Stimulated activated CD4-positive, alpha-beta T cell treated with anti-CD3 and anti-CD28 coated beads, TNF-alpha, amount 100 ng/mL, for 1 hour (primary cell): ENCODE measurements at places on chromosomes 1 and 21.

DNA sequence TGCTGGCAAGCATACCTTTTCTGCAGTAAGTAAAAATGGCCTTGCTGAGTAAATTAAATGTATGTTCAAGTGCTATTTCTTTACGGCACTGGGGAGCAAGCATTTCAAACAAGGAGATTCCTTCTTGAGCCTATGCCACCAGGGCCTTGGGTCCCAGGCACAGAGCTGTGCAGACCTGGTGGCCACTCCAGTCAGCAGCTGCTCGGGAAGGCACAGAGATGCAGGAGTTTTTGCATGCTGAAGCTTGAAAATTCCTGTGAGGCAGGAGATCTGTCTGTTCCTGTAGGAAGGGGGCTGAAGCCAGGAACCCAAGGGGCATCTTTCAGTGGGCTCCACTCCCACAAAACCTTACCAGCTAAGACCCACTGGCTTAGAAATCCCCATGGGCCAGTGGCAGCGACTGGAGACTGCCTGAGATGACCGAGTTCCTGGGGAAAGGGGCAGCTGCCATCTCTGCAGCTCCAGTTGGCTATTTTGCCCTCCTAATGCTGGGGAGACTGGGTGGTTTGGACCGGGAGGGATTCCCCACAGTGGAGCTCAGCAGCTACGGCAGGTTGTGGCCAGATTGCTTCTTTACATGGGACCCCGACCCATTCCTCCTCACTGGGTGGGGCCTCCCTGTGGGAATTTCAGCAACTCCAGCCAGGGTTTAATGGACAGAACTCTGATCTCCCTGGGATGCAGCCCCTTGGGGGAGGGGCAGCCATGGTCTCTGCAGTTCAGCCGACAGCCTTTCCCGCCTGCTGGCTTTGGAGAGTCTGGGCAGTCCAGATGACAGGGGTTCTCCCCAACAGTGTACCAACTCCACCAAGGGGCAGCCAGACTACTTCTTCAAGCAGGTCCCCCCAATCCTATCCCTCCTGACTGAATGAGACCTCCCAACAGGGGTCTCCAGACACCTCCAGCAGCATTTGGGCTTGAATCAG is 8.4 kb upstream of the PGBD2 start:
- no peak for DNase-seq

DNA sequence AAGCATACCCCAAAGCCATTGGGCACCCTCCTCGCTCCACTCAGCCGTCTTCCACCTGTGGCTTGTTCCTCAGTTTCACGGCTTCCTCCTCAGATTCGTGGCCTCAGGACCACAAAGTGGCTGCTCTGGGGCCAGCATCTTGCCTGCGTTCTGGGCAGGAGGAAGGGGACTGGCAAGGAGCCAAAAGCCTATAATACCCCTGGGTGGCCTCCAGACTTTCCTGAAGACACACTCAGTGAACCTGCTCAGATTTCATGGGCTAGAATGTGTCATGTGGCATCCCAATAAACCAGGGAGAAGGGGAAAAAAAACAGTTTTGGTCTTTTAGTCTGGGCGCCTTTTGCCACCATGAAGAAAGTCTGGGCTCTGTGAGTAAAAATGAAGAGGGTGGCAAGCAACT is 62.0 kb downstream of the SDC3 start:
- DNase-seq, result no peak

DNA sequence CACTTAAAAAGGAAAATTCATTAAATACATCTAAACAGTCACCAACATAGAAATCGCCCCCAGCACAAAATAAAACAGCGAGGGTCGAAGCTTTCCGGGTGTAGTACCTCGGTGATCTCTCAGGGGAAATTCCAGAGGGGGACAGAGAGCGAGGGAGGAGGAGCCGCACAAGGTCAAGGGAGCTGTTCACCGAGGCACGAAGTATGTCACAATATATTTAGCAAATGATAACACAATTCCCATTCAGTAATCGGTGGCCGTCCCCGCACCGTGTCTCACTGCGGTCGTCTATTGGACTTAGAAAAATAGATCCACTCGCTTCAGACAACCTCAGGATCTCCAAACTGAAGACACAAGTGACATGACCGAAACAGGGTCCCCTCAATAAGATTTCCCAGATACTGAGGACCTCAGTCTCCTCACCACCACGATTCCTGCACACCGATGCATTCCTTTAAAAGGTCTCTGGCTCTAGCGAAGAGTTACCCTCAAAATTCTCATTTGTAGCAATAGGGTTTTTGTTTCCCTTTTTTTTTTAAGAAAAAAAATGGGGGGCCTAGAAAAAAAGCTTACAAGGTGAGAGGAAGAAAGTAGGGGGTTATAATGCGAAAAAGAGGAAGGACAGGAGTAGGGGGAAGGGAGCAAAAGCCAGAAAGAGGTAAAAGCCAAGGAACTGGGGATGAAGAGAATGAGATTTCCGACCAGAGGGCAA is 1.1 kb downstream of the LPGAT1 start:
- DNase-seq, result no peak

DNA sequence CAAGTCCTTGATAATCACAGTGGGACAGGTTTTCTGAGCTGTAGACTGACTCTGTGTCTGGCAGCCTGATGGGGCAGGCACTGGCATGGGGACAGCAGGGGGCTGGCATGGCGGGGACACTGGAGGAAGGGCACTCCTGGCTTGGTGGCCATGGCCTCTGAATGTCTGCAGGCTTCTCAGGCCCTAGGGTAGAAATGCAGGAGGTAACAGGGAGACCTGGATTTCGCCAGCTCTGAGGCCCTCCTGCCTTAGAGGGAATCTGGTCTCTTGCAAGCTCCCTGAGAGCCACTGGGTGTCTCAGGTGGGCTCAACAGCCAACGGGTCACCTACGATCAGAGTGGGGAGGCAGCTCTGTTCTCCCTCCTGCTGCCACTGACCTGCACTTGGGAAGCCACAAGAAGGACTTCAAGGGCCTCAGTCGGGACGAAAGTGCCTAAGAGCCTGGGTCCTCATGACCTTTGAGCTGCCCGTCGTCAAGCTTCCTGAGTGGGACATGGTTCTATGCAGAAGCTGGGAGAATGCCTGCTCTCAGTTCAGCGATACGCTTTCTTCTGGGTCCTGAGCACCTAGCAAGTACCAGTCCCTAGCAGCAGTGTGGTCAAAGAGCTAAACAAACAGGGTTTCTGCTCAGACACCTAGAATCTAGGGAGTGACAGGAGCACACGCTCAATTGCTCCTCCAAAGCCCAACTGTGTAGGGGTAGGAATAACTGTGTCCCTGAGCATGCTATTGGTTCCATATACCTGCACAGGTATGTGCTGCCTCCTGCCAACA is 569.0 kb downstream of the PTPRU start:
- DNase-seq, result no peak

- DNase-seq, result no peak
Measured at GRCh38 chr1:245645406-245645805, 490.6 kb downstream of the KIF26B start.

DNA sequence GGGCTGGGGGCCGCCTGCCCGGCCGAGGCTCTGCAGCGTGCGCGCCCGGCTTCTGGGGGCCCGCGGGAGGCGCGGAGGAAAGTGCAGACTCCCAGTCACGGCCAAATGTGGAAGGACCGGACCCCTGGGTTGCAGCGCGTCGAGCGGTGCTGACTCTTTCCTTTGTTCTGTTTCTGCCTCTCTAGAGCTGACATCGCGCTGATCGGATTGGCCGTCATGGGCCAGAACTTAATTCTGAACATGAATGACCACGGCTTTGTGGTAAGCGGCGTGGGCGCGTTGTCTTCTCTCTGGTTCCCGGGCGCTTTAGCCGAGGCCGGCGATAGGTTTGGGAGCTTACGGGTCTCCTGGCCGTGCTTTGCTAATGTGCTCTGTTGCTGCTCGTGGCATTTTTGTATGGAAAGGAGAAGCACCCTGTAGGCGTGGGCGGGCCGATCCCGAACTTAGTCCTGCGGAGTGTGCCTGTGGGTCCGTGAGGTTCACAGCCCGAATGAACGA is 629 bp downstream of the PGD start:
- DNase-seq, result peak; percentile 8

DNA sequence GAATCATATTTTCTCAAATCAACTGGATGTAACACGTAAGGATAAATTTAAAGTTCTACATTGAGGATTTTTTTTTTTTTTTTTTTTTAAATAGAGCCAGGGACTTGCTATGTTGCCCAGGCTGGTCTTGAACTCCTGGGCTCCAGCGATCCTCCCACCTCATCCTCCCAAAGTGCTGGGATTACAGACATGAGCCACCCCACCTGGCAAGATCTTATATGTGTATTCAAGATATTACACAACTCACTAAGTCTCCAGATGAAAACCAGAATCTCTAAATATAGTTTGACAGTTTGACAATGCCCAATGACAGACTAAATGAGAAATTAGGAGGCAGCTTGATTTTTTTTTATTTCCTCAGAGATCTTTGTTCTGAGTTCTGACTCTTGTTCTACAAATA is 6.8 kb downstream of the YY1AP1 start:
- no peak for DNase-seq

GRCh38 chr1:62536865-62537264 is 60.5 kb upstream of the ANGPTL3 start:
- no peak for DNase-seq

GRCh38 chr1:227921461-227922185 is 26.1 kb downstream of the WNT9A start:
- no peak for DNase-seq

DNA sequence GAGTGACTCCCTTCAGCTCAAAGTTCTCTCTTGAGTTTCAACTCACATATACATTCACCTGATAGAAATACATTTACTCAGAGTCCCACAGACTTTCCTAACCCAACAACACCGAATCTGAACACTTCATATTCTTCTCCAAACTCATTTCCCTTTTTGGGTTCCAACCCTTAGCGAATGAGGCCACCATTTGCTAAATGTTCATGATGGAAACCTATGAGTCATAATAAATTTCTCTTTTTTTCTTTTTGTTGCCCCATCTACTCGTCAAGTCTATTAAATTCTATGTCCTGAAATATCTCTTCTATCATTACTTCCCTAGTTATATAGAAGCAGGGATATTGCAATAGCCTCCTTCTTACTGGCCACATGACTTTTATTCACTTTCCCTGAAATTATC is 100.1 kb downstream of the HLX start:
- DNase-seq, result no peak

DNA sequence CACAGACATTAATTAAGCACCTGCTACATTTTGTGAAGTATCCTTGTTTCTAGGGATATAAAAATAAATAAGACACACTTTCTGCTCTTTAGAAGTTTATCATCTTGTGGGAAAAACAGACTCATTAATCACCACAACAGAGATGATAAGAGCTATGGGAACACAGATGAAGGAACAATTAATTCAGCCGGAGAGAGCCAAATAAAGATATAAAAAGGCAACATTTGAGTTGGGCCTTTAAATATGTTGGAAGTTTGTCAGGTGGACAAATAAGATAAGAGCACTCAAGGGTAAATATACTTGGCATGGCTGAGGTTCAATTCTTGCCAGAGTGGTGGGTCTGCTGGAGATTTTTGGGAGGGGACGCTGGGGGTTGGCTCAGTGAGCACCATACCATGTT is 34.2 kb upstream of the VTCN1 start:
- no peak for DNase-seq

DNA sequence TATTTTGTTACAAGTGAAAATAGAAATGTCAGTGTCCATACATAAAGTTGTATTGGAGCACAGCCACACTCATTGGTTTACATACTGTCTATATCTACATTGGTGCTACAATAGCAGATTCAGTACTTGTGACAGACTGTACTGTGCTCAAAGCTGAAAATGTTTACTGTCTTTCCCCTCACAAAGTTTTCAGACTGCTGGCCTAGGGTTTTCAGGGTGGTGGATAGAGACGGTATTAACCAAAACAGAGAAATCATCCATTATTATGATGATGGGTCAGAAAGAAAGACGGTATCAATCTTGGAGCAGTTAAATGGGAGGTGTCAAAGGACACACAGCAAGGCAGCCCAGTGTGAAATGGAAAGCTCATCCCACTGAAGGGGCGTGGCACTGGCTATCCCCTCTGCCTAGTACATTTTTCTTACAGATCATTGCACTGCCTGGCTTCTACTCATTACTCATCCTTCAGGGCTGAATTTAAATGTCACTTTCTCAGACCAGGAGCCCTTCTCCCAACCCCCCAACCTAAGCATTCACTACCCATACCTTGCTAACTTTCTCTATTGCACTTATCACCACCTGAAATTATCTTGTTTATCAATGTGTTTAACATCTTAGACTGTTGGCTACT is 10.2 kb downstream of the JAK1 start:
- DNase-seq, result no peak

DNA sequence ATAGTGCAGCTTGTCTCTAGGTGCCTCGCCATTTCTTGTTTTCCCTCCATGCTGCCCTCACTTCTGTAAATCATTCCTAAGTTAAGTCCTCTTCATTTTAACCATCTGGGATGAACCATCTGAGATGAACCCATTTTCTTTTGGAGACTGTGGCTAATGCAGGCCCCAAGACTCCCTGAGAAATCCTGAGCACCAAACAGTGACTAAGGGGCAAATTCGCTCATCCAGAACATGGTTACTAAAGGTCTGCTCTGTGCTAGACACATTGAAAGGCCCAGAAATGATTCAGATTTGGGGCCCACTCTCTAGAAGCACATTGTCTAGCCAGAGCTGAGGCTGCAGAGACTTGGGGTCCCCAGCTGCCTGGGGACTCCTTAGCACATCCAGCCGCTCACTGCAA is 151.9 kb upstream of the CTTNBP2NL start:
- DNase-seq, result no peak

DNA sequence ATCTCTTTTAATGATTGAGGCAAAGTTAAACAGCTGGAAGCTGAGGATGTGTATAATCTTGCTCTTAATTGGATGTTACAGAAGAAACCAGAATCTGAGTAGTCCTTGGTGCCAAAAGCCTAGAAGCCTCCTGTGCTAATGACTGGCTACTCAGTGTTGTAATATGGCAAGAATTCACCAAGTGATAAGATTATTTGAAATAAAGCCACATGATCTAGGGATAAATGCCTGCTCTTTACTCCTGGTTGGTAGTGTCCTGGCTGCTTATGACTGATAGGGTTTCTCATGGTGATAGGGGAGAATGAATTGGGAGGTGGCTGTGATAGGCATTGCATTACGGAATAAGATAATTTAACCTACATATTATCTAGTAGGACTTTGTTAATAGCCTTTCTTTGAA is 13.6 kb upstream of the MAB21L3 start:
- no peak for DNase-seq

DNA sequence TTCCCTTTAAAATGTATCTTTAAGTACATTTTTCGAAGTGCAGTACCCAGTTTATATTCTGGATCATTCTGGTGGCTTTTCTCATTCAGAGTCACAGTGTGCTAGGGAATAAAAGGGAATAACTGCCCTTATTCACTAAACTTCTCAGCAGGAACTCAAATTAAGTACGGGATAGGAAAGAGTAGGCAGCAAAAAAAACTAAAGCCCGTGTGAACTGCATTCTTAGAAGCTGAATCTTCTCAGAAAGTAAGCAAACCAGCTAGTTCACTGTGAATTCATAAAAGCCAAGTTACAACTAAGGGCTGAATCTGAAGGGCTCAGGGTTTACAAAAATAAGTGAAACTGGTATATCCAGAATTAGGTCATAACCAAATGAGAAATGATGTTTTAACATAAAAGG is 22.0 kb downstream of the PRPF38A start:
- DNase-seq, result no peak
